Subcutaneous adipose tissue (tissue), 4 donors: ENCODE measurements at places on chromosomes 3 and 15. TPM values are rescaled to one million over a fixed set of nuclear protein-coding genes. Genes with fewer than 3 reads are reported as not detected.

FBXO40 gene
- not detected for total RNA-seq

MFGE8 gene
- 255 TPM for total RNA-seq

RTF1 gene
- 21.7 TPM for total RNA-seq

ARGFX gene
- total RNA-seq: not detected

TIPIN gene
- total RNA-seq: 7.5 TPM

GHSR gene
- not detected for total RNA-seq

HGD gene
- total RNA-seq: 0.68 TPM

AMIGO3 gene
- 0.68 TPM for total RNA-seq

LRRIQ4 gene
- not detected for total RNA-seq
